Left ventricle myocardium inferior (tissue), 1 donor: ENCODE measurements at places on chromosomes 2 and 18. TPM values are rescaled to one million over a fixed set of nuclear protein-coding genes. Genes with fewer than 3 reads are reported as not detected.

DNA sequence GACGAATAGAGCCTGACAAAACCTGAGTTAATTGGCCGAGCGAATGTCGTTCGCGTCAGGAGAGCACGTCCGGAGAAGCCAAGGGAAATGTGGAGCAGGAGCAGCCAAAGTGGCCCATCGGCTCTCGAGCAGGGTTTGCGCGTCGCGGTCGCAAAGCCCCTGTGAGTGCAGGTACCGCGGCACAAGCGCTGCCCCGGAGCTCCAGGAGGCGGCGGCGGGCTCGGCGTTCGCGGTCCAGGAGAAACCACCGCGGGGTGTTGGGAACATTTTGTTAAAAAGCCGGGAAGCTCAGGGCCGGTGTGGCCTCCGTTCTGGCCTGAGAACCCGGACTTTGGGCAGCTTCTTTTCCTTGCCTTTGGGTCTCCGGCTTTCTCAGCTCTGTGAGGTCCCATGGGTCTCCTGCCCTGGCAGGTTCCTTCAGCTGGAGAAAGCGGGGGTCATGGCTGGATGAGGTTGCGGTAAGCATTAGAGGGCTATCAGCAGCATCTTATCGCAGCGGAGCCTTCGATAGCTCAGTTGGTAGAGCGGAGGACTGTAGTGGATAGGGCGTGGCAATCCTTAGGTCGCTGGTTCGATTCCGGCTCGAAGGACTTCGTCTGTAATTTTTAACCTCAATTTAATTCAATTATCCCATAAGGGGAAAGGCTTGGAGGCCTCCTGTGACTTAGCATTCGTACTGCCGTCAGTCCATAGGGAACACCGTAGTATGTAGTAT, 1.0 kb upstream of the AGBL5 start:
- H3K27ac ChIP-seq = peak overlapping the region; percentile 96
- H3K36me3 ChIP-seq = peaks cover 19% of the 10 kb centered on the region
- DNase-seq = peak; percentile 86

- peaks cover 3% of the 10 kb centered on the region for H3K27me3 ChIP-seq
- H3K4me1 ChIP-seq = no peaks in the 10 kb centered on the region
- no peak overlapping the region for H3K4me3 ChIP-seq
- no peak overlapping the region for H3K27ac ChIP-seq
These were observed 494.8 kb downstream of the CMPK2 start for GRCh38 chr2:6370753-6371551.

- no peaks in the 10 kb centered on the region for H3K27me3 ChIP-seq
- DNase-seq = peak; percentile 29
These were observed 220.9 kb upstream of the REV1 start for GRCh38 chr2:99710721-99711120.

- no peak overlapping the region for H3K27ac ChIP-seq
- no peaks in the 10 kb centered on the region for H3K36me3 ChIP-seq
- DNase-seq = no peak
- H3K4me3 ChIP-seq = no peak overlapping the region
- H3K27me3 ChIP-seq = no peaks in the 10 kb centered on the region
These were observed 63.4 kb downstream of the LHCGR start for GRCh38 chr2:48691935-48692691.

DNA sequence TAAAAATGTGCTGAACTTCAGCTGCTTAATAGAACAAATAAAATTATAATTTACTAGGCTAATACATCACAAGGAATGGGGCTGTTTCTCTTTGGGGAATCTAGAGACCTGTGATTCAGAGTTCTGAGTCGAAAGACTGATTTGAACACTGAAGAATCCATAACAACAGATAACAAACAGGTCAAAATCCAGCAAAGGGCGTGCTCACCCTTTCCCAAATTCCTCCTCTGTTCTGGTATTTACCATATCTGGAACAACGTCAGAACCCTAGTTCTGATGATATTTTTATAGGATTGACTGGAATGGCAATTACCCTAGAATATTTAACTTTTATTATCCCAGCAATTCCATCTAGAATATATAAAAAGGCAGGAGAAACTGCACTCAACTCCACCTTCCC, 66.0 kb upstream of the ITGA6 start:
- no peaks in the 10 kb centered on the region for H3K36me3 ChIP-seq
- peaks cover 45% of the 10 kb centered on the region for H3K4me1 ChIP-seq
- no peaks in the 10 kb centered on the region for H3K27me3 ChIP-seq
- no peak for DNase-seq
- peak overlapping the region; percentile 51 for H3K27ac ChIP-seq
- H3K4me3 ChIP-seq = no peak overlapping the region

DNA sequence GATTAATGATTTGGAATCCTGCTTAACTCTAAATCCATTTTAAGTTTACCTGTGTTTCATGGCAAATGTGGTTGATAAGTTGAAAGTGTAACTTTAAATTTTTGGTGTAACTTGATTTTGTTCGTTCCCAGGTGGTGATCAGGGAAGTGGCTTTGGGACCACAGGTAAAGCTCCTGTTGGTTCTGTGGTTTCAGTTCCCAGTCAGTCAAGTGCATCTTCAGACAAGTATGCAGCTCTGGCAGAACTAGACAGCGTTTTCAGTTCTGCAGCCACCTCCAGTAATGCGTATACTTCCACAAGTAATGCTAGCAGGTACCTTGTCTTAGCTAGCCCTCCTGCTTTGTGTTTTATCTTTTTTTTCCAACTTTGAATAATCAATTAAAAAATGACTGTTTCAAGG, 62.8 kb downstream of the AGFG1 start:
- H3K36me3 ChIP-seq = peaks cover 79% of the 10 kb centered on the region
- H3K27ac ChIP-seq = no peak overlapping the region
- no peaks in the 10 kb centered on the region for H3K27me3 ChIP-seq
- DNase-seq = no peak
- no peak overlapping the region for H3K4me3 ChIP-seq

- H3K4me1 ChIP-seq = no peaks in the 10 kb centered on the region
- no peaks in the 10 kb centered on the region for H3K36me3 ChIP-seq
- DNase-seq = no peak
- H3K4me3 ChIP-seq = no peak overlapping the region
- H3K27me3 ChIP-seq = peaks cover 45% of the 10 kb centered on the region
These were observed 38.3 kb upstream of the ACAA2 start for GRCh38 chr18:49851624-49852023.

DNA sequence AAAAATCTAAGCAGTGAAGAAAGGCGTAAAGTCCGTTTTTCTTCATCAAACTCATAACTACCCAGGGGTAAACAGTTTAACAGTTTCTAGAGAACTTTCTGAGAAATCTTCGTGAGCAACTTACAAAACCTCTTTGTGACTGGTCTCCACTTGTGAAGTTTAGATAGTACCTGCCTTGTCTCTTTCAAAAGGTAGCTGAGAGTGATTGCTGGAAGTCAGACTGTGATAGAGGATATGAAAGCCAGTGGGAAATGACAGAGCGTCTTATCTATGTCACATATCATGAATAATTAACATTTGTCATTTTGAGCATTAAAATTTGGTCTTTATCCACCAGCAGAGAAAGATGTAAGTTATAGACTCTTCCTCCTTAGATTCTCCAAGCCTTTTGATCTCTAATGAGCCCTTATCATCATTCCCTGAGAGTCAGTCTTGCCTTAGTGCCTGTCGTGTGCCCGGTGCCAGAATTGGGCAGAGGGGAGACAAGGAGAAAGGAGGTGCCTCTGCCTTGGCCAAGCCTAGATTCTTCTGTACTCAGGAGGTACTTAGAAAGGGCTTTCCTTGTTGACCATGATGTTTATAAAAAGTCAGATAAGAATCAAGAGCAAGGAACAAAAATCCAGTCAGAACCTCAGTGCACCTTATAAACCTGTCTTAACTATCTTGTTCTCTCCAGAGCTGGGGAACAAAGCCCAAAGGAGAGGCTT, 205.1 kb upstream of the EPAS1 start:
- peaks cover 23% of the 10 kb centered on the region for H3K36me3 ChIP-seq
- H3K4me1 ChIP-seq = peaks cover 45% of the 10 kb centered on the region
- DNase-seq = no peak
- H3K4me3 ChIP-seq = no peak overlapping the region
- H3K27me3 ChIP-seq = no peaks in the 10 kb centered on the region

DNA sequence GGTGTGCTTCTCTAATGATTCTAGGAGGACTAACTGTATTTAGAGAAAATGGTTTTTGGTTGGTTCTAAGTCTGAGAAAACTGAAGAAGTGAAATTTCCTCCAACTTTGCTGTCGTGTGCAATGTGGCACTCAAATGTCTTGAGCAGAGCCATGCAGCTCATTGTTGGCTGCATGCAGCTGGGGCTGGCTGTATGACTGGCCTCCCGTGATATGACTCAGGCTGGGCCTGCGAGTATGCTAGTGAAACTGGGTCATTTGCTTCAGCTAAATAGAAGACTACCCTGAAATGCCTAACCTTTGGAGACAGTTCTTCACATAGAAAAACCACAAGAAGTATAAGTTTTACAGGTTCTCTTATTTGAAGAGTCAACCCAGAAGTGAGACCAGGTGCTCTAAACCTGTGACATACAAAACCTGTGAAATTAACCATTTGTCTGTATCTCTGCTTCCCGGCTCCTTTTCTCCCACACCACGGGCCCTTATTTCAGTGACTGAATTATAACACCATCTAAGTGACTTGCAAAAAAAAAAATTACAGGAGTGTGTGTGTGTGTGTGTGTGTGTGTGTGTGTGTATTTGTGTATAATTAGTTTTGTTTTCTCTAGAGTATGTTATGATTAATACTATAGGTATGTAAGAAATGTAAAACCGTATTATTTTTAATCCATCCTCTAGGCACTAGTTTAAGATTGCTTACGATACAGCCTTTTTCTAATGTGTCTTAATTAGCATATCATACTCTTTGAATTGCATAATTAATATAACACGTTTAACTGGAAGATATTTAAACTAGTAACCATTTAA, 15.9 kb downstream of the POLI start:
- H3K36me3 ChIP-seq = peaks cover 78% of the 10 kb centered on the region
- H3K27me3 ChIP-seq = no peaks in the 10 kb centered on the region
- H3K27ac ChIP-seq = peak overlapping the region; percentile 12
- peak; percentile 55 for DNase-seq
- peaks cover 15% of the 10 kb centered on the region for H3K4me1 ChIP-seq

- DNase-seq = no peak
- peak overlapping the region; percentile 85 for H3K4me3 ChIP-seq
- peaks cover 80% of the 10 kb centered on the region for H3K4me1 ChIP-seq
- peak overlapping the region; percentile 98 for H3K27ac ChIP-seq
- H3K27me3 ChIP-seq = peaks cover 6% of the 10 kb centered on the region
These were observed 7.0 kb downstream of the ZEB2 start for GRCh38 chr2:144512891-144513351.

RAB27B gene
- 0.16 TPM for total RNA-seq

DNA sequence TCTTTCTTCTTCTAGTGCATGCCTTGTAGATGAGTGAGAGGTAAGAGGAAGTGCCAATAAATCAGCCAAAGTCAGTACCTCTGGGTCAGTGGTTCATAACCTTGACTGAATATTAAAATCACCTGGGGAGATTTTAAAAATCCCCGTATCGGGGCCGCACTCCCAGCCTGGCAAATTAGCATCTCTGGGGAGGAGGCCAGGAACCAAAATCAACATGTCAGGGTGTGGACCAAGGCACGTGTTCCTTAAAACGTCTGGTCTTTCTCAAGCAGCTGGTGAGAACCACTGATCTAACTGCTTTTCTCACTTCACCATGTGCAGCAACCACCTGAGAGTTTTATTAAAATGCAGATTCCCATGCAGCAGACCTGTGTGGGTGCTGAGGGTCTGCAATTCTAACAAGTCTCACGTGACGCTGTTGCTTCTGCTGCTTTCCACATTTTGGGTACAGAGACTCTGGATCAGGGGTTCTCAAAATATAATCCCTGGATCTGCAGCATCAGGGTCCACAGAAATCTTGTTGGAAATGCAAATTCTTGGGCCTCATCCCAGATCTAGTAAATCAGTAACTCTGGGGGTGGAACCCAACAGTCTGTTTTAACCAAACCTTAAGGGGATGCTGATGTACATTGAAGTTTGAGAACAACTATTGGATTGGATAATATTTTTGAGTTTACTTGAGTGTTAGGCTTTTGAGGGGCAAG, 49.5 kb downstream of the CHST9 start:
- no peaks in the 10 kb centered on the region for H3K27me3 ChIP-seq
- H3K36me3 ChIP-seq = no peaks in the 10 kb centered on the region
- no peak overlapping the region for H3K4me3 ChIP-seq
- H3K27ac ChIP-seq = no peak overlapping the region
- no peak for DNase-seq
